Activated T-cell treated with anti-CD3 and anti-CD28 coated beads, Interleukin-2, amount 50 U/mL, for 72 hours (primary cell): ENCODE measurements at places on chromosomes 1 and 21. TPM values are rescaled to one million over a fixed set of nuclear protein-coding genes. Genes with fewer than 3 reads are reported as not detected.
A peak's percentile ranks its signal among the peaks of the same experiment; 100 is the strongest.

GRCh38 chr1:32897082-32898049 is 3.8 kb downstream of the TMEM54 start:
- no peak for DNase-seq
- peaks cover 51% of the 10 kb centered on the region for H3K27me3 ChIP-seq
- peaks cover 2% of the 10 kb centered on the region for H3K36me3 ChIP-seq
- peaks cover 8% of the 10 kb centered on the region for H3K4me1 ChIP-seq
- no peak overlapping the region for H3K27ac ChIP-seq
- H3K4me3 ChIP-seq, result no peak overlapping the region

DNA sequence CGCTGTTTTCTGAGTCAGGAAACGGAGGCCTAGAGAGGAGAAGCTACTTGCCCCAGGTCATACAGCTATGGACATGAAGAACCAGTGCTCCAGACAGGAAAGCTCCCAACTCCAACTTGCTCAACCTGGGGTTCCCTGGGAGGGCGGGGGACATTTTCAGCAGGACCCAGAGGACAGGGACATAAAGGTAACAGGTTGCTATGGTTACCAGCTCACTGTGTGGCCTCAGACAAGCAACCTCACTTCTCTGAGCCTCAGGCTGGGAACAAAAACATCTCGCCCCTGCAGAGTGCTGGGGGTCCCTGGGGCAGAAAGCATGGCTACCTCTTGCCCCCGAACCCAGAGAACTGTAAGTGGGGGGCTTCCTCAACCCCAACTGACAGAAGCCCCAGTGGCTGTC is 16.1 kb downstream of the FBXO2 start:
- H3K27me3 ChIP-seq, result no peaks in the 10 kb centered on the region
- no peaks in the 10 kb centered on the region for H3K4me1 ChIP-seq
- no peak for DNase-seq

DNA sequence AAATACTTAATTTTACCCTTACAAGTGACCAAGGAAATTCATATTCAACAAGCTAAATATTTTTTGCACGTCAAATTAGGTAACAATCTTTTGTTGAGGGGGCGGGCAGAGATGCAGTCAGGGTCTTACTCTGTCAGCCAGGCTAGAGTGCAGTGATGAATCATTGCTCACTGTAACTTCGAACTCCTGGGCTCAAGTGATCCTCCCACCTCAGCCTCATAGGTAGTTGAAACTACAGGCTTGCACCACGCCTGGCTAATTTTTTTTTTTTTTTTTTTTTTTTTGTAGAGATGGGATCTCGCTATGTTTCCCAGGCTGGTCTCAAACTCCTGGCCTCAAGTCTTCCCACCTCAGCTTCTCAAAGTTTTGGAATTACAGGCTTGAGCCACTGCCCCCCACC is 26.5 kb downstream of the PHTF1 start:
- no peak overlapping the region for H3K27ac ChIP-seq
- H3K36me3 ChIP-seq, result peaks cover 4% of the 10 kb centered on the region
- H3K4me1 ChIP-seq, result peaks cover 11% of the 10 kb centered on the region
- DNase-seq, result peak; percentile 3

DNA sequence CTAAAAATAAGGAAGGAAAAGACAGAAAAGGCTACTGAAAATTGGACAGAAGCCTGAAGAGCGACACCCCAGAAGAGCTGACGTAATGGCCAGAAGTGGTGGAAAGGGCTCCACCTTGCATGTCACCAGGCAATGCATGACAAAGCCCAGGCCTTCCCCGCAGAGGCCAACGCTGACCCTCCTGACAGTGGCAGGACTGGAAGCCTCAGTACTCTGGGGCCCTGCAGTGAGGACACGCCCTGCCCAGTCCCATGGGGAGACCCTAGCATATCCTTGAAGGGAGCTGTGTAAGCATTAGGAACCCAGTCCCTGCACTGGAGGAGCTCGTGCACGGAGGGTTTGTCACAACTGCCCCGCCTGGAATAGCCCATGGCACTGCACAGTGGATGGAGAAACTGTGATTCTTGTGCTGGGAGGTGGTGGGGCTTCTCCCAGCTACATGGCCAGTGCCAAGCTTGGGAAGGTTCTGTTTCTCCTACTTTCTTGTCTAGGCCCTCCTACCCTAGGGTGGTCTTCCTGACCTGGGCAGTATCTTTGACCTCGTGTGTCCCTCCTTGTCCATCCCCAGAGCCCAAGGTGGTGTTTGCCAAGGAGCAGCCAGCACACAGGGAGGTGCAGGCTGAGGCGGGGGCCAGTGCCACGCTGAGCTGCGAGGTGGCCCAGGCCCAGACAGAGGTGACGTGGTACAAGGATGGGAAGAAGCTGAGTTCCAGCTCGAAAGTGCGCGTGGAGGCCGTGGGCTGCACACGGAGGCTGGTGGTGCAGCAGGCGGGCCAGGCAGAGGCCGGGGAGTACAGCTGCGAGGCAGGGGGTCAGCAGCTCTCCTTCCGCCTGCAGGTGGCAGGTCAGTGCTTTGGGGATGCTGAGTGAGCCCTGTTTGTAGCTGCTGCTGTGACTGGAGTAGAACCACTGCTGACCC is 60.4 kb downstream of the OBSCN start:
- H3K4me1 ChIP-seq, result no peaks in the 10 kb centered on the region
- DNase-seq, result no peak
- no peaks in the 10 kb centered on the region for H3K27me3 ChIP-seq
- H3K27ac ChIP-seq, result no peak overlapping the region
- H3K36me3 ChIP-seq, result no peaks in the 10 kb centered on the region

GRCh38 chr1:155254714-155255242 is 505 bp downstream of the ENTREP3 start:
- H3K4me1 ChIP-seq, result peaks cover 39% of the 10 kb centered on the region
- H3K27ac ChIP-seq, result no peak overlapping the region
- H3K27me3 ChIP-seq, result no peaks in the 10 kb centered on the region
- H3K36me3 ChIP-seq, result peaks cover 3% of the 10 kb centered on the region
- DNase-seq, result no peak

DNA sequence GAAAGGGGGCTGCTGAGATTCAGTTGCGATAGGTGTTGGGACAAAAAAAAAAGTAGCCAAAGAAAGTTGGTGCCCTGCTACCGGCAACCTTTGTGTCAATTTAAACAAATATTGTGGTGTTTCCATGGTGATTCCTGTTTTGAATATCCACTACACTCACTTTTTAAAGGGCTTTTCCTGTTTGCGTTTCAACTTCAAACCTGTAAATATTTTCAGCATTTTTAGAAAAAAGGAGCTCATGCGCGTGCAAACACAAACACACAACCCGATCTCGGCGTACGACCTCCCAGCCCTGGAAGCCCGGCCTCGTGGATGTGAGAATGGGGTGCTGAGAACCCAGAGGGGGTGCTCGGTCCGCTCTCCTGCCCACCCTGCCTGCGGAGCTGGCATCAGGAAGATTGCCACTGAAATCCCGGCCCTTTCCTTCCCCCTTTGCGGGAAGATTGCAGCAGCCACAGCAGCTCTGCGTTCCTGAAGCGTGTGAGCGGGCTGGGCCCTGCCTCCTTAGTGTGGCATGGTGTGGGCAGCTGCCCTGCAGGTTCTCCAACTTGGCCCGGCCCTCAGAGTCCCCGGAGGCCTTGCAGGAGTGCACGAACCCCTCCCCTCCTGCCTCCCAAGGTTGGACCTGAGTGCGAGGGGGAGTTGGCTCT is 34.8 kb downstream of the CASZ1 start:
- no peak overlapping the region for H3K4me3 ChIP-seq
- no peaks in the 10 kb centered on the region for H3K36me3 ChIP-seq
- H3K27ac ChIP-seq, result no peak overlapping the region
- no peaks in the 10 kb centered on the region for H3K4me1 ChIP-seq
- no peak for DNase-seq

ATP6V1G3 gene
- total RNA-seq, result not detected

FAM229A gene
- total RNA-seq, result 14.0 TPM

BGLAP gene
- total RNA-seq, result 6.8 TPM

S100A5 gene
- 4.4 TPM for total RNA-seq
